Iris pigment epithelial cell (primary cell): ENCODE measurements at places on chromosomes 11 and 22.

- DNase-seq: peak; percentile 44
Observed at GRCh38 chr22:39306456-39307361, 12.7 kb downstream of the RPL3 start.

GRCh38 chr11:44088377-44088776, 7.1 kb upstream of the EXT2 start:
- DNase-seq: no peak

- DNase-seq: peak; percentile 8
Observed at GRCh38 chr11:135069890-135070289, 657.8 kb upstream of the B3GAT1 start.

GRCh38 chr11:47583844-47584243, 2.6 kb upstream of the FAM180B start:
- DNase-seq: no peak

DNA sequence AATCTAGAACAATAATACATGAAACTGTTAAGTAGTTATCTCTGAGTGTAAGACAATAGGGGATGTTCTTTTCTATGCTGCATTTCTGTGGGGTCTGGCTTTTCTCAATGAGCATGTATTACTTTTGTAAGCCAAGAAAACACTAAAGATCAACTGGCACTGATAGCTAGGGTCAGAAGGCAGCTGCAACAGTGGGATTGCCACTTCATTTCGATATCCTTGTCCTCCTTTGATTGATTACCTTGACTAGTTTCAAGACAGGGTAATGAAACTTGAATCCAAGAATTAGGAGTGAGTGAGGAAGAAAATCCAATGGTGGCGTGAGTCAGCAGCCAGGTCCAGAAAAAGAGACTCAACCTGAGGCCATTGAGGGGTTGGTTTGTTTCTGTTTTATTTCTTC, 46.5 kb downstream of the FEZ1 start:
- DNase-seq: no peak

- no peak for DNase-seq
Observed at GRCh38 chr11:57792870-57793269, 31.3 kb downstream of the CTNND1 start.

- no peak for DNase-seq
Observed at GRCh38 chr11:78714539-78714938, 139.9 kb upstream of the NARS2 start.

GRCh38 chr11:62147545-62147944, 23.7 kb downstream of the INCENP start:
- DNase-seq: no peak

DNA sequence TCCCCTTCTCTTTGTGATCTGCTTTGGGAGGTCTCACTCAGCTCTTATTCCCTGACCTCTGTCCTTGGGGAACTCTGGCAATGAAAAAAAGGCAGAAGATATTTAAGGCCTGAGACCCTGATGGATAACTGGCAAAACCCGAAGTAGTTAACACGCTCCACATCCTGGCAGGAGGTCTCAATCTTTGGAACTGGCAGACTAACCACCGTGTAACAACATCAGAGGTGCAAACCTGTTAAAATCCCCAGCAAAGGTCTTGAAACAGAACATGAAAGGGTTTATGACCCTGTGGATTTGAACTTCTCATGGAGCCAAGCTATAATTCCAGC, 160.3 kb downstream of the DBX1 start:
- no peak for DNase-seq

DNA sequence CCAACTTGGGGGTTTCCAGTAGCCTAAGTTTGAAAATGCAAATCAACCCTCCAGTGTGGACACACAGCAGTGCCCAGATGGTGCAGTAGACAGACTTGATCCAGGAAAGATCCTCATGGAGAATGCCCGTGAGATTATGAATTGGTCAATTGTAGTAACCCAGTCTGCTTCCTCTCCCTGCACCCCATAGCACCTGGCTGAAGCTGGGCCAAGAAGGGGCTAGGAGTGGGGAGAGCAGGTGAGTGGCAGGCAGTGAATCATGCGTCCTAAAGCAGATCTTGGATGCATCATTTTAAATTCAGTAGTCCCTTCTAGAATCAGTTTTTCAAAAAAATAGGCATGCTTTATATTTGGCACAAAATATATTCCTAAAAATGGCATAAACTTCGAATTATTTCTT, 52.2 kb downstream of the CYB5R2 start:
- DNase-seq: no peak

GRCh38 chr22:39664485-39665200, 94.1 kb downstream of the CACNA1I start:
- no peak for DNase-seq

DNA sequence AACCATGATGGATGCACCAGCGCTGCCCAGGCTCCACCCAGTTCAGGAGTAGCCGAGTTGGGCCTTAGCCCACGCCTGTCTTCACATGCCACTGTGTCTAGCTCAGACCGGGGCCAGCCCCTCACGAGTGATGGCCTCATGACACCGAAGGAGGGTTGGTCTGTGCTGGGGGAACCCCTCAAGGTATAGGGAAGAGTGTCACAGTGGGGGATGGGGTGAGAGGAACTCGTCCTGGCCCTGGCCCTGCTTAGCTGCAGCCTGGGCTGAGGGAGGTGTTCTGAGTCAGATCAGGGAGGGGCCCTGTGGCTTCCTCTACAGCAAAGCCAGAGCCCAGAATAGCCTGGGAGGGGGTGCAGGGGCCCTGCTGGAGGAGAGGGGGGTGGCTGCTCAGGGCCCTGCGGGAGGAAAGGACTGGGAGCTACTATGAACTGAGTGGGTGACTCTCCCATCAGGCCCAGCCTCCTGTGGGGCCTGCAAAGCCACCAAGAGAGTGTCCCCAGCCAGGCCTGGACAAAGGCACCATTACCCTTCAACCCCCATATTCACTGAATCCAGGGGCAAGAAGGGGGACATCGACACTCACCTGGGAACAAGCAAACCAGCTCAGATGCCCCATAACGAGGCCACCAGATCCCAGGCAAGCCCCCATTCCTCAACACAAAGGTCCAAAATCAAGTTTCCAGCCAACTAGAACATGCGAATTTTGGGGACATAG, 41.2 kb downstream of the IGLL5 start:
- peak; percentile 26 for DNase-seq

DNA sequence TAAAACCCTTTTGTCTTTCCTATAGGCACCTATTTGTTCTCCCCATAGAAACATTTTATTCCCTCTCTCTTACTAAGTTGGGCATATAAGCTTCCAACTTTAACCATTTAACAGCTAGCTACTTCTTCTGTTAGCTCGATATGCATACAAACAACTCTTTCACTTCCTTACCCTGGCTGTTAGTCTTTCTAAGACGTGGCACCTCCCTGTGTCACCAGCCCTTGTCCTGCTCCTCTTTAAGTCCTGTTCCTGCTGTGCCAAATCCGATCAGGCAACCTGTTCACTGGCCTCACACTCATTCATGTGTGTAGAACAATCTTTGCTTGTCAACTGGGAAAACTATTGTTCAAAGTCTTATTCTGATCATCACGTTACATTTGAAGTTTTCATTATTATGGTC, 1376.1 kb upstream of the TENM4 start:
- no peak for DNase-seq

GRCh38 chr11:60367009-60367408, 11.3 kb upstream of the MS4A7 start:
- DNase-seq: no peak

DNA sequence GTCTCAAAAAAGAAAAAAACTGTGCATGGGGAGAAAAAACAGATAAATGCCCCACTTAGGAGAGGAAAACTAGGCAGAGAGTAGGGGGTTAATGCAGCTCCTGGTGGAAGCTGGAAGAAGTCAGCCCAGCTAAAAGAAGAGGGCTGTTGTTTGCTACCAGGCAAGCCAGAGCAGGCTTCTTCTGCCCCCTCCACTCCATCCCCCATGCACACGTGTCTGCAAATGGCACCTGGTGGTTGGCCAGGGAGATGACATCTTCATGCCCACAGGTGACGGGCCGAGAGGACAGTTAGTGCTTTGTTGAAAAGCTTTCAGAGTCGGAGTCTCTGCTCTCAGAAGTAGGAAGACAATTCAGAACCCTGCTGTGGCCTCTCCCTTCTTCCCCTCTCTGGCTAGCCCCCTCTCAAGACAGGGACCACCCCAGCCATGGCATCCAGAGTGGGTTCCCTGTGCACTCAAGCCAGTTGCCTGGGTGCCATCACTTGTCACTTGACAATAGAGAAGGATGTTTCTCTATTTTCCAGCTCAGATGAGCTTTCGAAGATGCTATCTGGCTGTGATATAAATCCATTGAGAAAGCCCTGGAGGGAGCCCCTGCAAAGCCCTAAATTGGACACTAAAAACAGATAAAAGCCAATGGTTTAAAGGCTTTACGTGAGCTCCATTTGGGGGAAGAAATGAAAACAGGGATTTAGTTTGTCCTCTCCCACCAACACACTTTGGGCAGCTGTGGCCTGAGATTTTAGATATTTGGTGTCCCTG, 142.0 kb downstream of the TRIM29 start:
- no peak for DNase-seq

GRCh38 chr11:116062490-116063171, 558.4 kb upstream of the CADM1 start:
- DNase-seq: no peak

DNA sequence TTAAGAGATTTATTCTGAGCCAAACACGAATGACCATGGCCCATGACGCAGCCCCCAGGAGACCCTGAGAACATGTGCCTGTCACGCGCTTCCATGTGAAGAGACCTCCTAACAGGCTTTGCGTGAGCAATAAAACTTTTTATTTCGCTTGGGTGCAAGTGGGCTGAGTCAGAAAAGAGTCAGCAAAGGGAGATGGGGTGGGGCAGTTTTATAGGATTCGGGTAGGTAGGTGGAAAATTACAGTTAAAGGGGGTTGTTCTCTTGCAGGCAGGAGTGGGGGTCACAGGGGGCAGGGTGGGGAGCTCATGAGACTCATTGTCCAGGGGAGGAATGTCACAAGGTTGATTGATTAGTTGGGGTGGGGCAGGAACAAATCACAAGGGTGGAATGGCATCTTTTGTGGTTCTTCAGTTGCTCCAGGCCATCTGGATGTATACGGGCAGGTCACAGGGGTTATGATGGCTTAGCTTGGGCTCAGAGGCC, 77.2 kb upstream of the FTH1 start:
- no peak for DNase-seq

GRCh38 chr22:42978453-42979103, 36.4 kb downstream of the PACSIN2 start:
- DNase-seq: no peak

DNA sequence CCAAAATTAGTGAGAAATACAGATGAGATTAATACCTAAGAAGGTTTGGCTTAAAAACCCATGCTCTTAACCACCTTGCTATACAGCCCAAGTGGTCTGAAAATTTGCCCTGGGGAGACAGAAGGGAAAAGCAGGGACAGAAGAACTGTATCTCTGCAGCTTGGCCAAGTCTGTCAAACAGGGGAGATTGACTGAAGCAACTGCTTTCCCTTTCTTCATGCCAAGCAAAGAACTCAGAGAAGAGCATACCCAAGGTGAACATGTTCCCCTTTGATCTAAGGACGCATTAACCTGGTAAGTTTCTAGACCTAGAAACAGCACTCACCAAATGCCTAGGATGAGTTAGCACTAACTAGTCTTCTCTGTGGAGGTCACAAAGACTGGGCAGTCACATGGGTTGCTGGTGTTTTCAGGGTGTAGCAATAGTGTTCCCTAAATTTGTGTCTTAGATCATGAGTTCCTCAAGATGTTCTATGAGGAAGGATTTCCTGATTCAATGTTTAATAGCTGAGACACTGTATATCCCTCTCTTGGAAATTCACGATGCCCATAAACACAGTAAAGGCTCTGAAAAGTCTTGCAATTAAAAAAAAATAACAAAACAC, 75.6 kb upstream of the GRAMD1B start:
- no peak for DNase-seq

GRCh38 chr22:41779929-41780505, 20.5 kb upstream of the CCDC134 start:
- DNase-seq: no peak

DNA sequence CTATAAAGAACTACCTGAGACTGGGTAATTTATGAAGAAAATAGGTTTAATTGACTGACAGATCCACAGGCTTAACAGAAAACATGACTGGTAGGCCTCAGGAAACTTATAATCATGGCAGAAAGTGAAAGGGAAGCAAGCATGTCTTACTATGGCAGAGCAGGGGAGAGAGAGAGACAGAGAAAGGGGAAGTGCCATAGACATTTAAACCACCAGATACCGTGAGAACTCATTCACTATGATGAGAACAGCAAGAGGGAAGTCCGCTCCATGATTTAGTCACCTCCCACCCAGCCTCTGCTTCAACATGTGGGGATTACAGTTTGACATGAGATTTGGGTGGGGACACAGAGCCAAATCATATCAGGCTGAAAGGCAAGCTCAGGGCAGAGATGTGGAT, 327.1 kb upstream of the DDI1 start:
- DNase-seq: no peak

DNA sequence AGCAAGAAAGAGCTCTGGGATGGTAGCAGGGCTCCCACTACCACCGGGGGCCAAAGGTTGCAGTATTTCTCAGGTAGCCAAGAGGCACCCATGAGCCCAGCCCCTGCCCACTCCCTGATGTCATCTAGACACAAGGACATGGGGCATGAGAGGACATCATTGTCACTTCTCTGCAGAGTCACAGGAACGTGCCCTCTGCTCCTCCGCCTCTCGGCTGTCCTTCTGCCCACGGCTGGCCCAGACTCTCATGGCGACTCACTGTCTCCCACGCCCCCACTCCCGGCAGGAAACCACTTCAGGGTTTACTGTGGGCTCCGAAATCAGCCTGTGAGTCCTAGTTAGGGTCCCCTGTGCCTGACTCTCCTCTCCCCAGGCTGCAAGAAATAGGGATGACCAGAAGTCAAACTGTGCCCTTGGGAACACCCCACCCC, 1.8 kb upstream of the GAL start:
- DNase-seq: no peak

DNA sequence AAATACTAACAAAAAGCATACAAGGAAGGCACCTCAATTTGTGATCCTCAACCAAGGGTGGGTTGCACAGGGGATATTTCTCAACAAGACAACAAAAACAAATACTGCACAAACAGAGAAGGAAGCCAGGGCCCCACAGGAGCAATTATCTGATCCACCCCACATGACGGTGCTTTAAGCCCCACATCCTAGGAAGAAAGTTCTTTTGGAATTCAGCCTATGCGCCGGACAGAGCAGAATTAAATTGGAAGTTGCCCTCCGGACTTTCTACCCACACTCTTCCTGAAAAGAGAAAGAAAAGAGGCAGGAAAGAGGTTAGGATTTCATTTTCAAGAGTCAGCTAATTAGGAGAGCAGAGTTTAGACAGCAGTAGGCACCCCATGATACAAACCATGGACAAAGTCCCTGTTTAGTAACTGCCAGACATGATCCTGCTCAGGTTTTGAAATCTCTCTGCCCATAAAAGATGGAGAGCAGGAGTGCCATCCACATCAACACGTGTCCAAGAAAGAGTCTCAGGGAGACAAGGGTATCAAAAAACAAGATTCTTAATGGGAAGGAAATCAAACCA, 40.6 kb downstream of the OSBP start:
- DNase-seq: no peak

DNA sequence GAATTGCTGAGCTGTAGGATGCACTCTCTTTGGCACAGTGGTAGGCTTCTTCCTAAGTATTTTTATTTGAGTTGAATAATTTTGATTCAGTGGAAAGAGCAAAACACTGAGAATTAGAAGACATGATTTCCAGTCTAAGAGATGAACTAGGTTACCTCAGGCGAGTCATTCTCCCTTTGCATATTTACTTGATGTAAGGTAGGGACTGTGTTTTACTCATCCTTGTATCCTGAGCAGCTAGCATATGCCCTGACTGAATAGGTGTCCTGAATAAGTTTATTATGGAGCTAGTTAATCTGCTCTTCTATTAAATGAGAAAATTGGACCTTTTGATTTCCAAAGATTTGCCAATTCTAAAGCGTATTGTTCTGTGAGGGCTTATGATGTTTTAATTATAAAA, 50.7 kb downstream of the STIM1 start:
- DNase-seq: no peak

GRCh38 chr11:20013346-20014066, 146.8 kb downstream of the DBX1 start:
- DNase-seq: peak; percentile 55
